ENCODE measurements at places on chromosomes 3 and 15.

DNA sequence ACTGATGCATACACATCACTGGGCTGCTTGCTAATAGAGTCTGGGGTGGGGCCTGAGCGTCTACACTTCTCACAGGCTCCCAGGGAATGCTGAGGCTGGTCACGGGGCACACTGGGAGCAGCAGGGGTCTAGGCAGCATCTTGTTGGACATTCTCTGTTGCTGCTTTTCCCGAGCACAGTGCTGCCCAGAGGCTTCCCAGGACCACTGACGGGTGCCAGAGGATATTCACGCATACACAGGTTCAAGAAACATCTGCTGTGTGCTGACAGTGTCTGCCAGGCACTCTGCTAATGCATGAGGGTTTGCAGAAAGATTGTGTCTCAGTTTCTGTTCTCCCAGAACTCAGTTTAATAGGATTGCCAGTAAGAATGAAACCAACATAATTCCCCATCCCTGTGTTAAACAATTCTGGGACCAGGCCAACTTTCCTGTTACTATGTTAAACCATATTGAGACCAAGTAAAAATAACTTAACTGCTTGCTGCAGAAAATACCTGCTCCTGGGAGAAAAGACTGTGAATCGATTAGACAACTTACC lies 23.9 kb upstream of the BCL2L10 start:
- DNase-seq, result no peak

DNA sequence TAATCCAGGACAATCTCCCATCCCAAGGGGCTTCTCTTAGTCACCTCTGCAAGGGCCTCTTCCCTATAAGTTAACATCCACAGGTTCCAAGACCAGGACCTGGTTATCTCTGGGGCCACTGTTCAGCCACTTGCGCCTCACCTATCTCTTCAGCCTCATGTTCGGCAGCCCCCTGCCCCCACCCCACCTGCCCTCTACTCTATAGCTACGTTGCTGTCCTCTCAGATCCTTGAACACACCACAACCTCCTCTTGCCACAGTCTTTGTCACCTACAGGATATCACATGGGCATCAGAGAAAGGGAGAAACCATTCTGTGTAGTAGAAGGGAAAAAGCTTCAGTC lies 33.9 kb downstream of the SLC41A3 start:
- no peak for DNase-seq

DNA sequence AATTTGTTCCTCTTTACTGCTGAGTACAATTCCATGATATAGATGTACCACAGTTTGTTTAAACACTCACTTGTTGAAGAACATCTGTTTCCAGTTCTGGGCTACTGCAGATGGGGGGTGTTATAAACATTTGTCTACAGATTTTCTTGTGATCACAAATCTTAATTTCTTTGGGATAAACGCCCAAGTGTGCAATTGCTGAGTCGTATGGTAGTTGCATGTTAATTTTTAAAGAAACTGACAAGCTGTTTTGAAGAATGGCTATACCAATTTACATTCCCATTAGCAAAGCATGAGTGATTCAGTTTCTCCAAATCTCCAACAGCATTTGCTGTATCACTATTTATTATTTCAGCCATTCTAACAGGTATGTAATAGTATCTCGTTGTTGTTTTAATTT lies 242.0 kb upstream of the MRPL3 start:
- no peak for DNase-seq

DNA sequence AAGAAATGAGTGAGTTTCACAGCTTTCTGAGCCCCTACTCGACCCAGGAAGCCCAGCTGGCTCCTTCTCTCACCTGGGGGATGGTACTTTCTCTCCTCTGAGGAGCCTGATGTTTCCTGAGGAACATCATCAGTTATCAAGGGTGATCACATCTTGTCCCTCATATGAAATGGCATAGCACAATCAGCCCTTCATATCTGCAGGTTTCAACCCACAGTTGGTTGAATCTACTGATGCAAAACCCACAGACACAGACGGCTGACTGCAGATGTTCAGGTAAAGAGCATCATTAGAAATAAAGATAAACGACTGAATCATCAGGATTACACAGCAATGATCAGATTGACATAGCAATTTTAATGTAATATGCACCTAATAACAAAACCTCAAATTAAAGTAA lies 93.6 kb upstream of the OSTN start:
- no peak for DNase-seq

- no peak for DNase-seq
Measured at GRCh38 chr15:94297558-94297957, 66.2 kb downstream of the MCTP2 start.

DNA sequence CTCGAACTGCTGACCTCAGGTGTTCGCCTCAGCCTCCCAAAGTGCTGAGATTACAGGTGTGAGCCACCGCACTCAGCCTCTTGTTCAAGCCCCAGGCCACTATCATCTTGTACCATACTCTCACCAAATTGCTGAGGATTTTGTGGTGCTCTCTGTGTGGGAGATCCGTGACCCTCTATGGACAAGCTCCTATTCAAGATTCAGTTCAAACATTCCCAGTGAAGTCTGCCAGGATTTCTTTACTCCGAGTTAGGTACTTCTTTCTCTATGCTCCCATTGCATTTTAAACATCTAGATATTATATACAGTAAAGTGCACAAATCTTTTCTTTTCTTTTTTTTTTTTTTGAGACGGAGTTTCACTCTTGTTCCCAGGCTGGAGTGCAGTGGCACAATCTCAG lies 856 bp upstream of the TM4SF19 start:
- no peak for DNase-seq

GRCh38 chr3:94036909-94037507 lies 8.6 kb upstream of the STX19 start:
- peak; percentile 28 for DNase-seq

Data from GM04503 (cell line).